ENCODE measurements at places on chromosomes 13 and 19. TPM values are rescaled to one million over a fixed set of nuclear protein-coding genes. Genes with fewer than 3 reads are reported as not detected.

DNA sequence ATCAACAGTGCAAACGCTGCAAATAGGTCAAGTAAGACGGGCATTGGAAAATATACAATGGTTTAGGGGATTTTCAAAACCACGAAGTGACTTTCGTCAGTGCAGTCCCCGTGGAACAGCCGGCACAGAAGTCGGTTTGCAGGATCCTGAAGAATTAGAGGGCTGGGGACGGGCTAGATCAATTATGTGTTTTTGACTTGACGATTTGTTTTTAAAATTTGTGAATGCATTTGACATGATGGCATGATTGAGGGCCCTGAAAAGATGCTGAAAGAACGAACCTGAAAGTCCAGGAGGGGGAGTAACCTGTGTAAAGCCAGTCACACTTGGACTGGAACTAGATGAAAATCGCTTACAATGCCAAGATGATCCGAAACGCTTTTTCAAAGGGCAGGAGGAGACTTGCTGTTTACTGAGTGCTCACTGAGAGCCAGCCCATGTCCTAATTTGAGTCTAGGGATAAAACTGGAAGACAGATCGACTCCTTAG is 8.9 kb upstream of the DGKH start:
- DNase-seq, result peak; percentile 28

Gene YJEFN3
- total RNA-seq, result 0.20 TPM

Gene ZNF69
- 3.5 TPM for total RNA-seq

GRCh38 chr13:30085087-30085486 is 222.3 kb downstream of the KATNAL1 start:
- no peak for DNase-seq

GRCh38 chr19:31911577-31911976 is 433.8 kb upstream of the ZNF507 start:
- no peak for DNase-seq

DNA sequence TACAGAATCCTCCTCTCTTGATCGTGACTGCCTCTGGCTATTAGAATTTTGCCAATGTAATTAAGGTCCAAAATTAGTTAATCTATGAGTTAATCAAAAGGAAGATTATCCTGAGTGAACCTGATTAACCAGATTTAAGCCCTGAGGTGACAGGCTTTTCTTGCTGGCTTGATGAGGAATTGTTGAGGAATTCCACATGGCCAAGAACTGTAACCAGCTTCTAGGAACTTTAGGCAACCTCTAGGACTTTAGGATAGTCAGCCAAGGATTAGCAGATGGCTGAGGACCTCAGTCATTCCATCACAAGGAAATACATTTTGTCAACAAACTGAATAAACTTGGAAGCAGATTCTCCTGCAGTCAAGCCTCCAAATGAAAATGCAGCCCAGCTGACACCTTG is 84.8 kb downstream of the STOML3 start:
- DNase-seq, result no peak

GRCh38 chr19:14342809-14343208 is 38.4 kb upstream of the ADGRE5 start:
- no peak for DNase-seq

- DNase-seq, result no peak
Observed at GRCh38 chr19:2248136-2249009, 750 bp upstream of the AMH start.

DNA sequence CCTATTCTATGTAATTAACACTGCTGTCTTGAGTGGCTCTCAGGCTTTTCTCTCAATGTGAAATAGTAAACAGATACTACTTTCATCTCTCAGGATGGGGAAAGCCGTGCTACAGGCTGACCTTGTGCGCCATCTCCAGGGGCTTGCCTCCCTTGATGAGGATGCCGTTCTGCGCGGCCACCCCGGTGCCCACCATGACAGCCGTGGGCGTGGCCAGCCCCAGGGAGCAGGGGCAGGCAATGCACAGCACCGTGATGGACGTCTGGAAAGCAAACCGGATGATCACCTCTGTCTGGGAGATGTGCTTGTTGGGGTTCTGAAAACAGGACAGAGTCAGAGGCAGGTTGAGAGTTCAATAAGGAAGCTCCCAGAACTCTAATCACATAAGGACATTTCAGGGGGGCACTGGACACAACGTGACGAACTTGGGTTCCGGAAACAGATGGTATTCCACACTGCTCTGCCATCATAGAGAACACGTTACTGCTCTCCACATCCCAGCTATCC is 65.0 kb downstream of the ATP7B start:
- DNase-seq, result no peak

Gene CBY2
- not detected for total RNA-seq

- DNase-seq, result peak; percentile 16
Observed at GRCh38 chr13:71979616-71980015, 112.6 kb upstream of the DACH1 start.
